ENCODE measurements at places on chromosomes 7 and 10.

DNA sequence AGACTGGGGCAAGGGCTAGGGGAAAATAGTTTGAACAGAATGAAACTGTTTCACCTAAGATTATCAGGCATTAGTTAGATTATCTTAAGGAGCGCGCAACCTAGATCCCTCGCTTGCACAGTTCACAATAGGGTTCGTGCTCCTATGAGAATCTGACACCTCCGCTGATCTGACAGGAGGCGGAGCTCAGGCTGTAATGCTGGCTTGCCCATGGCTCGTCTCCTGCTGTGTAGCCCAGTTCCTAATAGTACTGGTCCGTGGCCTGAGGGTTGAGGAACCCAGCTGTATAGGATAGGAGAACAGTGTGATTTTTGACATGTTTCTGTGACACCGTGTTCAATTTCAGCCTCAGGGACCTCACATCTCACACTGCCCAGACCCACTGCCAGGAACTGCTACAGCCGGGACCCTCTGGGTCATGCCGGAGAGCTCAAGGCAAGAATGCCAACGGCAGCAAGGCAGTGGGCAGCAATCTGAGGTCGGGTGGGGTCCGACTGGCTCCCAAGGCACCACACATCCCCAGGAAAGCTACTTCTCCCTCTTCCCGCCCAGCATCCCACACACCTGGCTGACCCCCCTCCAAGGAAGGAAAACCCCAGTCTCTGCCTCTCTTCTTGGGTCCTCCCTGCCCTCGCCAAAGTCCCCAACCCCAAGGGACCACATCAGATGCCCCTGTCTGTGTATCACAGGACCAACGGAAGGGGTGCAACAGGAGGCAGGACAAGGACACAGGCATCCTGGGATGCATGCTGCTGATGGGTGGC is 31.7 kb downstream of the CAMK2B start:
- no peak overlapping the region for H3K4me3 ChIP-seq
- H3K27me3 ChIP-seq, result no peaks in the 10 kb centered on the region
- no peaks in the 10 kb centered on the region for H3K36me3 ChIP-seq
- no peak for DNase-seq

DNA sequence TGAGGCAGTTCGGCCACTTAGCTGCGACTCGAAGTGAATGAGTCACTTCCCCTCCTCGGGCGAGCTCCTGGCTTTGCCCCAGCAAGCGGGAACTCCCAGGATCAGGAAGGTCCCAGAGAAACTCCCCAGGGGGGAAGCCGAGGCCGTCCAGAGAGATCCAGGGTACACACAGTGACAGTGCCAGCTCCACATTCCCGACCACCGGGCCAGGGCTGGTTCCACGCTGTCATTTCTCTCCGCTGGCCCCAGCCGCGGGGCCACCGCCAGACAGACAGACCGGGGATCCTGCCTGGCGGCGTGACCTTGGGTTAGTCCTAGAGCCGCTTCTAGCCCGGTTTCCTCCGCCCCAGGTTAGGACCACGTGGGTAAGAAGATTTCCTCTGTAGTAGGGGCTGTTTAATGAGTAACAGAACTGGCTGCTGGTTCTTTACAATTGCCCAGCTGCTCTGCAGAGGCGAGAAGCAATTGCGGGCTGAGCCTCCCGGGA is 463 bp upstream of the UPP1 start:
- H3K36me3 ChIP-seq, result no peaks in the 10 kb centered on the region
- no peaks in the 10 kb centered on the region for H3K27me3 ChIP-seq
- peaks cover 27% of the 10 kb centered on the region for H3K4me1 ChIP-seq
- peak; percentile 67 for DNase-seq
- H3K4me3 ChIP-seq, result peak overlapping the region; percentile 81

DNA sequence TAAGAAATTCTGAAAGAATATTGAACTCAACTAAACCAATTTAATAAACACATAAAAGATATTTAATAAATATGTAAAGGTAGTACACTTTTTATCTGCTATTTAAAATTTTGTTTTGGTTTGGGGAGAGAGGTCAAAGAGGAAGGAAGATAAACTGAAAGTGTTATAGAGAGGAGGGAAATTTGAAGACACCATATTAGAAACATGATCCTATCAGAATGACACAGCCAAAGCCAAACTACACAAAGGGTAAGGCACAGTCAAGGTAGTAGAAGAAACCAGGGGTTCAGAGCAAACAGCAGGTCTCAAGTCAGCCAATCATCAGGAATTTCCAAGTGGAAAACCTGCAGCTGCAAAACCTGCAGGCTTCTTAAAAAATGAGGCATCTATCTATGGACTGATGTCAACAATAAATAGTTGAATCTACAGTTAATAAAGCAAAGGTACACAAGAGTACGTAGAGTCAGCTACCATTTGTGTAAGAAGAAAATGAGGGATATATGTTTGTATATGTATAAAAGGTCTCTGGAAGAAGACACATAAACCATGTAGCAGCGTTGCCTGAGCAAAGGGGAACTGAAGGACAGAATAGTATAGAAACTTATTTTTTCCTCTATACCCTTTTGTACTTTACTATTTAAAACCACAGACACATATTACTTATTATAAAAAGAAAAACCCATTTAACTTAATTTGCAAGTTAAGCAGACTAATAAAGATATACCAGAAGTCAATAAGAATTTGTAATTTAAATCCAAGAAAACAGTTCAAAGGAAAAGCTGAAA is 10.0 kb downstream of the ZNF800 start:
- DNase-seq, result no peak
- peaks cover 4% of the 10 kb centered on the region for H3K4me1 ChIP-seq
- H3K36me3 ChIP-seq, result peaks cover 2% of the 10 kb centered on the region
- no peak overlapping the region for H3K4me3 ChIP-seq

DNA sequence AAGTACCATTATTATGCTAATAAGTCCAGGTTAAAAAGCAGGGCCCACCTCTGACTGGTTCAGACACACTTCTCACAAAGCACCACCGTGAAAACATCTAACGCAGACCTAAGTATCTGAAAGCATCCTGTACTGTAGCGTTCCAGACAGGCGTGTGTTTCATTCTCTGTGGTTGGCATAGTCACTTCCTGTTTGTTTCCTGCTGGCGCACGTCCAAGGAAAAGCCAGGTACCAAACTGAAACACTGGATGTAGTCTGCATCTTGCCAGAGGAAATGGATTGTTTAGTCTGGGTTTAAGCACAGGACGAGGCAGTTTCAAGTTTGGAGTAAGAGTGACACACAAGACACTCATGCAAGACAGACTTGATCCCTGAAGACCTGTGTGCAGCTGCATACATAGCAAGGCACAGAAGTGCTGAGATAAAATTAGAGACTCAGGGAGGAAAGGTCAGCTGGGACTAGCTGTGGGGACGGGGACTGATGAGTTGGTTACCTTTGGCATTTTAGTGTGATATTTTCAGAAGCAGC is 23.3 kb downstream of the BPGM start:
- H3K4me3 ChIP-seq, result no peak overlapping the region
- no peaks in the 10 kb centered on the region for H3K27me3 ChIP-seq
- no peak overlapping the region for H3K27ac ChIP-seq
- H3K4me1 ChIP-seq, result peaks cover 10% of the 10 kb centered on the region
- DNase-seq, result no peak
- H3K36me3 ChIP-seq, result no peaks in the 10 kb centered on the region

DNA sequence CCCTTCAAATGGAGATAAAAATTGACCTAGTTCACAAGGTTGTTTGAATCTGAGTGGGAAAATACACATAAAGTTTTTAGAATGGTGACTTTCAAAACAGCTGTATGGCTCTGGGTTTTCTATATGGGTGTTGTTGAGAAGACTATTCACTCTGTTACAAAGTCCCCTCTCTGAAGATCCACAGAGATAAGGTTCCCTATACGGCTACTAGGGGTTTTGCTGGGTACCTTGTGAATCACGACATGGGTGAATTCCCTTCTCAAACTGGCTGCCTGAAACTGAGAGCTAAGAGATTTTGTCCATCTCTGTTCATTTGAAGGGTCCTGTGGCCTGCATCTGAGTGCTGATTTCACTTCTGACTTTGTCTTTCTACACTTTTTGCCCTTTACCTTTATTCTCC is 11.8 kb upstream of the SLC13A1 start:
- H3K4me3 ChIP-seq, result no peak overlapping the region
- no peaks in the 10 kb centered on the region for H3K36me3 ChIP-seq
- H3K27me3 ChIP-seq, result no peaks in the 10 kb centered on the region
- no peak for DNase-seq
- H3K27ac ChIP-seq, result no peak overlapping the region

- H3K27ac ChIP-seq, result no peak overlapping the region
- H3K36me3 ChIP-seq, result no peaks in the 10 kb centered on the region
- no peaks in the 10 kb centered on the region for H3K4me1 ChIP-seq
- no peaks in the 10 kb centered on the region for H3K27me3 ChIP-seq
- no peak overlapping the region for H3K4me3 ChIP-seq
- no peak for DNase-seq
Measured at GRCh38 chr7:16550671-16551070, 24.0 kb downstream of the LRRC72 start.

DNA sequence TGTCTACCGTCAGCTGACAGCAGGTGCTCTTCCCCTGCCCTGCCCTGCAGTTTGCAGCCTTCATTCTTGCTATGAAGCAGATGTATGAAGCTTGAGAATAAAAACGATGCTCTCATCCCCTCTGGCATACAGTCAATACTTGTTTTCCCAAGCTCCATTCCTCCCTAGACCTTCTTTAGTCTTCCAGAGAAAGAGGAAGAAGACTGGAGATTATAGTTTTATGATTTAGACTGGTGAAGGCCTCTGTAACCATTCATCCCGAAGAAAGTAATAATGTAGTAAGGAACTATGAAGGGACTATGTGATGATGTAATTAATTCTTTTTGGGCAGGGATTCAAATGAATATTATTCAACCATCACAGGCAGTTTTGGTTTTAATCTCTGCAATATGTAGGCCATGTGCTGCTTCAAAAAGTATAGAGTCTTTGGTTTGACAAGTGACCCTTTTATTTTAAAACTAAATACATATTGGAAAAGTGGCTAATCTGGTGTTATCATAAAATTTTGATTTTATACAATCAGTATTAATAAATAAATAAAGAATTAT is 242.4 kb upstream of the KIAA1217 start:
- H3K27ac ChIP-seq, result no peak overlapping the region
- no peak overlapping the region for H3K4me3 ChIP-seq
- DNase-seq, result no peak
- no peaks in the 10 kb centered on the region for H3K27me3 ChIP-seq
- no peaks in the 10 kb centered on the region for H3K4me1 ChIP-seq

GRCh38 chr7:39592586-39592985 is 26.4 kb downstream of the YAE1 start:
- no peak for DNase-seq
- H3K27ac ChIP-seq, result no peak overlapping the region
- H3K36me3 ChIP-seq, result no peaks in the 10 kb centered on the region
- no peak overlapping the region for H3K4me3 ChIP-seq
- no peaks in the 10 kb centered on the region for H3K4me1 ChIP-seq
- no peaks in the 10 kb centered on the region for H3K27me3 ChIP-seq

Data from thoracic aorta (tissue), 2 donors.